ENCODE measurements at places on chromosomes 6 and 20.

DNA sequence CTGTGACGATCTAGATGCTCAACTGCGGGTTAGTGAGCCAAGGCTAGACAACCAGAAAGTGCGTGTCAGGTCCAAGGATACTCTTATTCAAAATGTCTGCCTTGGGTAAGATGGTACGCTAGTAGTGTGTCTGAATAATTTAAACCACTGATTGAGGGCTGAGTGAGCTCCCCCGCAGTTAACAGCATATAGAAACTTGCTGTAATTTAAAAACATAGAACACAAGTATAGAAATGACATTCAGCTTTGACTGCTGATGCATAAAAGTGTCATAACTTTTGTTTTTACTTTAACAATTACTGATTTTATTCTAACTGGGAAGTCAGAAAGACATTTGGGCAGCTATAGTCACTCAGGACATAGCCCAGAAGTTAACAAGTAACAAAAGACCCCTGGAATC is 45.6 kb upstream of the SLC22A1 start:
- no peak for DNase-seq

- DNase-seq = no peak
These were observed 96.8 kb upstream of the MLIP start for GRCh38 chr6:54014440-54014839.

DNA sequence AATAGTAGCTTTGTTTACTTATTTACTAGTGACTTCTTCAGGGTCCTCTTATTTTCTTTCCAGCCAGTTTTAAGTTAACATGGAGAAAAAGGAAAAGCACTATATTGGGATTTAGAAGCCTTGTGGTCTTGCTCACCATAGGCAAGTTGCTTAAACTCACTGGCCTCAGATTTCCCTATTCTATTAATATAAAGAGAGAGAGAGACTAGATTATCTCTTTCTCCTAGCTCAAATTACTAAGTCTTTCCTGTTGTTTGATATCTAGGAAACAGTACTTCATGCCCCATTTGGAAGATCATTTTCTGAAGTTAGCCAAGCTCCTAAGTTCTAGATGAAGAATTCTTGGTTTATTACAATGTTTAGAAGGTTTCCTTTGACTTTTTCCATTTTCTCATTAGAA is 32.5 kb downstream of the CTNNBL1 start:
- DNase-seq = no peak

DNA sequence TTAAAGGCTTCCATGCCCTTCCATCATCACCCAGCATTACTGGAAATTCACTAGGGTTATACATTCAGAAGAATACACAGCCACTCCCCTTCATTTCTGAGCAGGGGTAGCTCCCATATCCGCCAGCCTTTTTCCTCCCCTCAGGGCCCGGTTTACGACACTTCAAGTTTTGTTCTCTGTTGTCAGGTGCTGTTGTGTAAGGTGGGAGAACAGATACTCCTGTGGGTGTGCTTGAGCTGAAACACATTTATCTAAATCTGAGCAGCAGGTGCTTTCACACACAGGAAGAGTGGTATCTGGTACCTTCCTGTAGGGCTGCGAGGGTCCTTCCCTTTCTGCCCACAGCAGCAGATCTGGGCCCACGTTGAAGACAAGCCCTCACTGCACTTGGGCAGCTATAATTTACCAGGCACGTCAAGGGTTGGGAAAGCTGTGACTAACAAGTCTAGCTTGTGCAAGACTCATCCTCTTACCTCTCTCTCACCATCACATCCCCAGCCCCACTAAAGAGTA is 215.8 kb upstream of the RREB1 start:
- no peak for DNase-seq

GRCh38 chr6:26330859-26331217 is 34.2 kb upstream of the BTN3A2 start:
- DNase-seq = no peak

DNA sequence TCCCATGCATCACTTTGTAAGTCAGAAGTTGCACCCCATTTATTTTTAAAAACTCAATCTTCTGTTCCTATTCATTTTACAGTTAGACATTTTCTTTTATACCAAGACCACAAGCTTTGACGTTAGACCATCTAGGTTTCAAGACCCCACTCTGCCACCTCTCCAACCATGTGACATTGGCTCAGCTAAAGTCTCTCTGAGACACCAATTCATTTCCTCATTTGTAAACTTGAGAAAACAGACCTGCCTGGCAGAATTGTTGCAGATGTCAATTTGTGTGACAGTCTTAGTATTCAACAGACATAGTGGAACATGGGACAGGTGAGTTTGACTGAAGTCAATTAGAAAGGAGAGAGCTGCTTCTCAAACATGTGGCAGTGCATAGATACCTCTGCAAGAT is 55.6 kb upstream of the CSE1L start:
- DNase-seq = no peak

- no peak for DNase-seq
These were observed 27.8 kb downstream of the TNXB start for GRCh38 chr6:32081168-32081990.

- DNase-seq = no peak
These were observed 14.2 kb upstream of the NCR2 start for GRCh38 chr6:41321183-41321582.

- DNase-seq = no peak
These were observed 45.5 kb upstream of the NXT1 start for GRCh38 chr20:23305098-23305497.

GRCh38 chr20:62089393-62089792 is 23.7 kb upstream of the TAF4 start:
- DNase-seq = no peak

DNA sequence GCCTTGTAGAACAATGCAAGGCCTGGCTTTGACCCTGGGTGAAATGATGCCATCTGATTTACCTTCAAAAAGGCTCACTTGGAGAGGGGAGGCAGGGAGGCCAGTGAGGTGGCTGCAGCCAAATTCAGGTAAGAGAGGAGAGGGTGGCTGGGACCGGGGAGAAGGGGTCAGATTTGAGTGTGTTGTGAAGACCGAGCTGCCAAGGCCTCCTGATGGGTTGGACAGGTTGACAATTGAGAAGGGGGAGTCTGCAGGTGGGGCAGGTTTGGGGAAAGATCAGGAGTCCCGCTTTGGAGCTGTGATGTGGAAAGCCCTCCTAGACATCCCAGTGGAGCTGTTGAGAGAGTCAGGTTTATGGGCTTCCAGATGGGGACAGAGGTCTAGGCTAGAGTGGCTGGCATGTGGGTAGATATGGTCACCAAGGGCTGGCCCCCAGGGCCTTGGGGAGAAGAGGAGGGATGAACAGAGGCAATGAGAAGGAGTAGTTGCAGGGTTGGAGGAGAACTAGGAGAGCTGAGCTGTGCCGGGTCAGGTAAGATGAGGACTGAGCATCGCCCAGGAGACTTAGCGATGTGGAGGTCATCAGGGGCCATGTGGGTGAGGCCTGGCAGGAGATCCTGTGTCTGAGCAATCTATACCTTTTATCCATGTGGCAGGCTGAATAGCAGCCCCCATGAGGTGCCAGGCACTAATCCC is 70.5 kb upstream of the TOX2 start:
- no peak for DNase-seq

GRCh38 chr6:44476849-44477248 is 89.3 kb downstream of the CDC5L start:
- no peak for DNase-seq

DNA sequence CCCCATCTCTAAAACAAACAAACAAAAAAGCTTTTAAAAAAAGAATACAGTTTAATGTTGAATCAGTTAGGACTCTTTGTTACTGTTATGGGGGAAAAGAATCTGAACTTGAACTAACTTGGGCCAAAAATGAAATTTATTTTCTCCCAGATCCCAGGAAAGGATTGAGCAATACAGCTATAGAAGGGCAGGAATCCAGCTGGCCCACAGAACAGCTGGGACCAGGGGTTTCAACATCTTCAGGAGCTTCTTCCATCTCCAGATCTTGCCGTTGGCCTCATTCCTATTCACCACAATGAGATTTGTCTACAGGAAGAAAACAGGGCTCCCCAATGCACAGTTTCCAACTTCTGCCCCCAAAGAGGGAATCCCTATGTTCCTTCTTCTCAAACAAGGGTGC is 43.2 kb upstream of the AKAP12 start:
- no peak for DNase-seq

GRCh38 chr6:124535746-124536145 is 426.5 kb upstream of the RNF217 start:
- no peak for DNase-seq

DNA sequence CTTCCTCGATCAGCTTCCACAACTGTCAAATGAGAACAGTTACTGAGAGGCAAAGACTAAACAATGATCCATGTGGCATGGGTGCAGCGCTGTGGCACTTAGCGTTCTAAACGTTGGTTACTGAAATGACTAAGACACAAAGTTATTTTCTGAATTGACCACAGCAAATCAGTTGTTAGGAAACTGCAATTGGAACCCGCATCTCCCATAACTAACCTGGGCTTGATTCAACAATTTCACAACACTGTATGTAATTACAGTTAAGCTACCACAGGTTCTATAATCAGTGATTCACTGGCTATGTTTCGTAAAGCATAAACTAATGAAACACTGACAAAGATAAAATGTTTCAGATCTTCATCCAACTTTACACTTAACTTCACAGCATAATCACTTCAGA is 12.5 kb downstream of the WDR27 start:
- no peak for DNase-seq

DNA sequence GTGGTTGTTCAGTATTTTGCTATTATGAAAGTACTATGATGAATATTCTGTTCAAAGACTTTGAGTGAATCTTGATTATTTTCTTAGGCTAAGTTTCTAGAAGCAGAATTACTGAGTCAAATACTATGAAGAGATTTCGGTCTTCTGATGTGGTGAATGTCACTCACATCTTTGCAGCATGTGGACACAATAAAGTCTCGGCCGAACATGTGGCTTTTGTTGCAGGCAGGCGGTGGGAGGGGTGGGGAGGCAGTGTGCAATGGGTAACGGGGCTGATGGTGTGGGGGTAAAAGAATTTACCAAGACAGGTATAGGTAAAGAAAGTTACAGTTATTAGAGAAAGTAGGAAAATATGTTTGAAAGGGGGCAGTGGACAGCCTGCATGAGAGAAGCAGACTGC is 156.4 kb upstream of the DTNBP1 start:
- no peak for DNase-seq

DNA sequence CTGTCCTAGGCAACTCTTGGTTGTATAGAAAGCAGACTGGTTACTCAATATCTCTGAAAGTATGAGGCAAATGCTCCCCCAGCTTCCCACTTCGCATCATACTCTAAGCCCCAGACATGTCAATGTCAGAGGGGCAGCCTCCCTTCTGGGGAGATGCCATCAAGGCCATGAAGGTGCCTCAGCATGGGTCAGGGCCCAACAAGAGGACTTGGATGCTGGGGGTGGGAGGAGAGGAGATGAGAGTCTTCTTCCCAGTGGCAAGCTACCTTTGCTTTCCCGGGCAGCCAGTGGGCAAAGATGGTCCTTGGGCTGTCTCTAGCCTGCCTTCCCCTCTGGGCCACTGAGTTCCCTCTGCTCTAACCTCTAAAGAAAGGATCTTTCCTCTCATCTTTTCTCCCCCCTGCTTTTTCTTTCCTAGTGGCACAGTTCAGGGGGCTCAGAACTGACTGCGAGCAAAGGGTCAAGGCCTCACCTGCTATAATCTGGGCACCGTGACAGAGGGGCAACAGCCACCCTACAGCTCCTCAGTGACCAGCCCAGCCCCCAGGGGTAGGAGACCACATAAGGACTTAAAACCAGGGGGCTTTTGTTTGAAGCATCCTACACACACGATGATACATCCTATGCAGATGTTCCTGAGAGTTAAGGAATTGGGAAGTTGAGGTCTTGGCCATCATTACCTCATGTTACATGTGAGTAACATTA is 26.2 kb downstream of the MOCS1 start:
- DNase-seq = no peak

- no peak for DNase-seq
These were observed 378.8 kb upstream of the NRSN1 start for GRCh38 chr6:23747239-23747638.

GRCh38 chr6:157905590-157906342 is 75.9 kb upstream of the SYNJ2 start:
- DNase-seq = no peak

GRCh38 chr20:4901031-4901818 is 100.1 kb downstream of the SLC23A2 start:
- DNase-seq = no peak

DNA sequence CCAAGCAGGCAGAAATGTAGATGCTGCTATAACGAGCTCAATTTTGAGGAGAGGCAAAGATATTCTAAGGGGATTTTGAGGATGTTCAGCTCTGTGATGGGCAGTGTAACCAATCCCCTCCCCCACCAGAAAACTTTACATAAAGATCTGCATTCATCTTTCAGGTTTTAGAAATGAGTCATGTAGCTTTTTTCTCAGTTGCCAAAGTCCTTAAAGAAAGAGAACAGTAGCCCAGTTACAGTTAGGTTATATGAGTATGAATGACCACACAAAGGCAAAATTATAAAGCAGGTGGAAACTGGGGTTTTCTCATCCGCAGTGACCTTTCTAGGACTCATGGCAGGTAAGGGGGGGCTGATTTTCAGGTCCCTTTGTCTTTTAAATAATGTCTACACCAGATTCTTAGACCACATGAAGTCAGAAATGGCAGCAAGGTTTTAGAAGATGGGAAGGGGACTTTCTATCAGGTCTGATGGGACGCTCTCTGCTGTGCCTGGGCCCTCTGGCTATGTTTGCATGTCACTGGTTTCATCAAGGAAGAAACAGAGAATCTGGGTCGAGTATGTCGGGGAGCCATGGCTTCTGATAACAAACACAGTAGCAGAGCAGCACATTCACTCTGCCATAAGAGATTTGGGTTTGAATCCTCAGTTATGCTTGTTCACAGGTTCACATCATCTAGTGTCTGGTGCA is 94.7 kb downstream of the CLIC5 start:
- DNase-seq = no peak

- no peak for DNase-seq
These were observed 37.0 kb upstream of the SAMHD1 start for GRCh38 chr20:36988494-36988966.

GRCh38 chr6:16854986-16855385 is 93.7 kb upstream of the ATXN1 start:
- DNase-seq = no peak

DNA sequence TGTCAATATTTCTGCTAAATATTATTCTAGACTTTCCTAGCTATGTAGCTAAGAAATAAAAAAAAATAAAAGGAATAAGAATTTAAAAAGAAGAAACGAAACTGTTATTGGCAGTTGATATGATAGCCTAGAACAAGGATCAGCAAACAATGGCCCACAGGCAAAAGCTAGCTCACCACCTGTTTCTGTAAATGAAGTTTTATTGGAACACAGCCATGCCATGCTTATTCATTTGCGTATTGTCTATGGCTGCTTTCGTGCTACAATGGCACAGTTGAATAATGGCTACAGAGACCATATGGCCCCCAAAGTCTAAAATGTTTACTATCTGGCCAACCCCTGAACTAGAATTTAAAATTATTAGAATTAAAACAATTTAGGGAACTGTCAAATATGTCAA is 952.6 kb upstream of the MAP3K7 start:
- no peak for DNase-seq

GRCh38 chr20:32603046-32603726 is 18.1 kb upstream of the NOL4L start:
- peak; percentile 18 for DNase-seq

All from naive B cell (primary cell).